Stimulated activated CD8-positive, alpha-beta memory T cell treated with anti-CD3 and anti-CD28 coated beads, Interleukin-4, amount 100 ng/mL, for 24 hours (primary cell): ENCODE measurements at places on chromosomes 6 and 20.

GRCh38 chr6:120614723-120615122 is 719.6 kb downstream of the TBC1D32 start:
- DNase-seq: no peak

DNA sequence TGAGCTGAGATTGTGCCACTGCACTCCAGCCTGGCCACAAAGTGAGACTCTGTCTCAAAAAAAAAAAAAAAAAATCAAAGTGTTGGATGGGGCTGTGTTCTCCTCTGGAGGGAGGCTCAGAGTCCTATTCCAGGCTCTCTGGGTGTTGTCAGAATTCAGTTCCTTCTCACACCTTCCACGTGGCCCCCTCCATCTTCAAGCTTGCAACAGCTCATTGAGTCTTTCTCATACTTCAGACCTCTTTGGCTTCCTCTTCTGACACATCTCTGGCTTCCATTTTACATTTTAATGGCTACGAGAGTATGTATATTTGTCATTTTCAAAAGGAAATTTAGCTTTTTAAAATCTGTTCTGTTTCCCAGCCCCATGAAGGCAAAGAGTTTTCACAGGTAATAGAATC is 85.8 kb downstream of the RNF144B start:
- no peak for DNase-seq

DNA sequence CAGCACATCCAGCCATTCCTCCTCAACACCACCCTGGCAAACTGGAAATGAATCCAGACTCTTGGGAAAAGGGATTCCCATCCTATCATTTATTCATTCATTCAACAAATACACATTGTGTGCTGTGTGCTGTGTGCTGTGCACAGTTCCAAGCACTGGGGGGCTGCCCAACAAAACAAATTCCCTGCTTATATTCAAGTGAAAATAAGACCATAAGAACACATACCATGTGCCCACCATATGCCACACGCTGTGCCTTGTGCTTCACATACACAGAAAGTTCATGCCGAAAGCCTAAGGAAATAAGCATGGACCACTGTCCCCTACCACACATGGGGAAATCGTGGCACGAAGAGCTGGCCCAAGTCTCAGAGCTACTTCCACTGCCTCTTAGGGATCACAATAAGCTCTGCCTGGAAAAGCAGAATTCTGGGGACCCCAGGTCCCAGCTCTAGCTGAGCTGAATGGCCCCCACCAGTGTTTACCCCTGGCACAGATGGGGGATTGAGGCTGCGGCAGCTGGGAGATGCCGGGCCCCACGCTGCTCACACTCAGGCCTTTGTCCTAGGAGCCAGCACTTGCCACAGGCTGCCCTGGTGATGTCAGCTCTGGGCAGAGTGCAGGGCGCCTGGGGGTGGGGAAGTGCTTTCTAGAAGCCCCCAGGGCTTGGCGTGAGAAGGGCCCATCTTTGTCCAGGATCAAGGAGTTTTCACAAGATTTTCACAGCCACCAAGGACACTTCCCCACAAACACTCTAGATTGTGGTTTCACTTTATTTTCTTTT is 99.6 kb downstream of the PREX1 start:
- DNase-seq: no peak

- DNase-seq: no peak
Measured at GRCh38 chr6:1438471-1438881, 49.1 kb downstream of the FOXF2 start.

GRCh38 chr20:2101057-2101864 is at the start of gene STK35:
STK35 (plus strand) TSS chr20:2101827; CDS start chr20:2101882, 55 bp downstream.
- DNase-seq: peak; percentile 68

GRCh38 chr6:144353871-144354314 is 68.8 kb downstream of the UTRN start:
- no peak for DNase-seq

- DNase-seq: no peak
Measured at GRCh38 chr20:60897976-60898375, 354.1 kb upstream of the CDH4 start.

DNA sequence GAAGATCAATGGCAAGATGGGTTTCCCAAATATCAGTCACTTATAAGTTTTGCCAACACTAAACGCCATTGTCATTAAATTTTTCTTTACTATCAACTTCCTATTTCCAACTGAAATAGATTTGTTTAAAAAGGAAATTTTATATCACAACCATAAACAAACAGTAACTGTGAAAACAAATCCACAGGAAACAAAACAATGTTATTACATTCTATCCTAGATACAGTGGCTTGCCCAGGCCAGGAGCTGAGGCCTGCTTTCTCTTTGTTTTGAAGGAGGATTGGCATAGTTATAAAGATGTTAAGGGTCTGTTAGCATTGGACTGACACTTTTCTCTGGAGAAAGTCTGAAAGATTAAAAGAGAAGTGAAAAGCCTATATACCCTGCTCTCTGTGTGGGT is 24.9 kb downstream of the PPP1R16B start:
- DNase-seq: no peak

DNA sequence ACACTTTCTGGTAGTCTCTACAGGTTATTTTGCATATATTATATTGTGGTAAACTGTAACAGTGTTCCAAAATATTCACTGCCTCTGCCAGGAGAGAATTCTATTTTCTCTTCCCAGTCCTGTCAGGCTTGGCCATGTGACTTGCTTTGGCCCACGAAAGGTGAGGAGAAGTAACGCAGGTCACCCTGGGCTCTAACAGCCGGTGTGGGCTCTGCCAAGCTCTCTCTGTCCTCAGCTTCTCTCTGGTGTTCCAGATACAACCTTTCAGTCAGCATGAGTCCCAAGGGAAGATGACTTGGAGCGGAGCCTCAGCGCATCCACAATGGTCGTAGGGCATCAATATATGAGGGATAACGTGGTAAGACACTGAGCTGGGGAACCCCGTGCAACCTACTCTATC is 113.0 kb upstream of the RREB1 start:
- DNase-seq: no peak

GRCh38 chr6:12716298-12716916 is at the start of gene PHACTR1:
PHACTR1 (plus strand) TSS chr6:12716767.
- DNase-seq: no peak

DNA sequence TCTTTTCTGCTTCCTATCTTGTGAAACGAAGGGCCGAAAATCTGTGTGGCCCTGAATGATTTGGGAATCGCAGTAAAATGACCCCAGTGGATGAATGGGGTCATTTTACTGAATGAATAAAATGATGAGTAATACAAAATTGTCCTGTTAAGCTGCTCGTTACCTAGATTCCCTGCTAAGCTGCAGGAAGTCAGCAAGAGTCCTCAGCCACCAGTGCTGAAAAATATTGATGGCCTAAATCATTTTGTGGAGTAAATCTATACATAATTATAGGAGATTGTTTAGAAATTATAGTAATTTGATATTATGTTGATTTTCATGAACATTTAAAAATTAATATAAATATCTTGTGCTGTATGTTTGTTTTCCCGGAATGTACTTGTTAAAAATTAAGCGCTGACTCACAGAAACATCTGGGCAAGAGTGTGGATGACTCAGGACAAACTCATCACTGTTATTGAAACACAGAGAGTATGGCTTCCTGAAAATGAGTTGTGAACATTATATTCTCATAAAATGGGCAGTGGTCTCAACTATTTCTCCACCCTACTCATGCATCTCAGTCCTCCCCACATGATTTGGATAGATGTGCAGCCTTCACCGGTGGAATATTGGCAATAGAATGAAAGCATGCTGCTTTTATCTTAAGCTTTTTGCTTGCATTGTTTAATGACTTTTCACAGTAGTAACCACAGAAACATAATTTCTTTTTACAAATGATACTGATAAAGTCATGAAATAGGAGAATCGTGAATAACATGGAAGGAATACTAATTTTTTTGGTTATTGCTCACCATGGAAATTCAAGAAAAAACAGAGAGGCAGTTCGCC is 36.2 kb upstream of the RGS17 start:
- no peak for DNase-seq

DNA sequence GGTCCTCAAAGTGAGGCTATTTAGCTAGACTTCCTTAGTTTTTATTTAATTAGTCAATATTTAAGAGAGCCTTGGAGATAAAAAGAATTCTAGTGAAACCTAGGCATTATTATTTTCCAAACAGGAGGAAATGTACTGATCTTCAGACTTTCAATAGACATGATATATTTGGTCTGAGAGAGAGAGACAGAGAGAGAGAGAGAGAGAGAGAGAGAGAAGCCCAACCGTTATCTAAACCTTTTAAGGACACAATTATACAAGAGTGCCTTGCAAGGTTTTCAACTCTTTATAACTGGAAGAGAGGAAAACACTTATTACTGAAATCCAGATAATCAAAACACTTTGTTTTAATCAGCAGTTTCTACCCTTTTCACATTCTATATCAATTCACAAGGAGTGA is 64.8 kb downstream of the BACH2 start:
- no peak for DNase-seq

- no peak for DNase-seq
Measured at GRCh38 chr20:25539742-25540672, 45.3 kb downstream of the NINL start.

DNA sequence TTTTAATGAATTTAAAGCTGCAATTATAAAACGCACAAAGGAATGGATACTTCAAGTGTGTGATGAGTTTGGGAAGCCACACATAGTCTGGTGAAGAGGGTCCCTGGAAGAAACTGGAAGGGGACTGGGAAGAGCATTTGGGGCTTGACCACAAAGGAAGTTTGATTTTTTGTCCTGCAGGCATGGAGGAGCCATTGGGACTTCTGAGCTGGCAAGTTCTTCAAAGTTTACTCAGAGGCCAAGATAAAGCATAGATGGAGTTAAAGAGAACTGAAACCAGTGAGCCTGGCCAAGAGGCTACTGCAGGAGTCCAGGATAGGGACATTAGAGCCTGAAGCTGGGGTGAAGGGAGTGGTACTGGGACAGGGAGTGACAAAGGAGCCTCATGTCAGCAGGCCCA is 95.0 kb downstream of the AIG1 start:
- no peak for DNase-seq

GRCh38 chr6:168030218-168030746 is 32.8 kb downstream of the KIF25 start:
- no peak for DNase-seq

DNA sequence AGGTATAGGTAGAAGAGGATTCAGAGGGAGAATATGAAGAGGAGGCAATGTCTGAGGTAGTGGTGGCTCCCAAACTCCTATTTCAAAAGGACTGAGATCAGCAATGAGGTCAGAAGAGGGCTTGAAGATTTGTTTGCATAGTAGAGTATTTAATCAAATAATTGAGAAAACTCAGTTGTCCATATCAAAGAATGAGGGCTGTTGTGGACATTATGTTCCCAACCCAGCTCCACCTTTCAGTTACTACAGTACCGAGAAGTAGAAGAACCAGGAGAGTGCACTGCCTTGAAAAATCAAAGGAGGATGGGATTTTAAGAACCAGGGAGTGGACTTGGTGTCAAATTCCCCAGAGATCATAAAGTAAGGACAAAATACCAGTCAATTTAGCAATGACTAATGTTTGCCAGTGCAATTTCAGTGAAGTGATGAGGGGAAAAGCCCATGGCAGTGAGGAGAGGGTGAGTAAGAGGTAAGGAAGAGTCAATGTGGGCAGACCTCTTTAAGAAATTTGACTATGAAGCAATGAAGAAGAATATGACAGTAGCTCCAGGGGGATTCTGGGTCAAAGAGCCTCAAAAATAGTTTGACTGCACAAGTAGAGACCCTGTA is 382.4 kb downstream of the PKHD1 start:
- no peak for DNase-seq

- no peak for DNase-seq
Measured at GRCh38 chr6:42914546-42914945, 1.3 kb upstream of the PTCRA start.

DNA sequence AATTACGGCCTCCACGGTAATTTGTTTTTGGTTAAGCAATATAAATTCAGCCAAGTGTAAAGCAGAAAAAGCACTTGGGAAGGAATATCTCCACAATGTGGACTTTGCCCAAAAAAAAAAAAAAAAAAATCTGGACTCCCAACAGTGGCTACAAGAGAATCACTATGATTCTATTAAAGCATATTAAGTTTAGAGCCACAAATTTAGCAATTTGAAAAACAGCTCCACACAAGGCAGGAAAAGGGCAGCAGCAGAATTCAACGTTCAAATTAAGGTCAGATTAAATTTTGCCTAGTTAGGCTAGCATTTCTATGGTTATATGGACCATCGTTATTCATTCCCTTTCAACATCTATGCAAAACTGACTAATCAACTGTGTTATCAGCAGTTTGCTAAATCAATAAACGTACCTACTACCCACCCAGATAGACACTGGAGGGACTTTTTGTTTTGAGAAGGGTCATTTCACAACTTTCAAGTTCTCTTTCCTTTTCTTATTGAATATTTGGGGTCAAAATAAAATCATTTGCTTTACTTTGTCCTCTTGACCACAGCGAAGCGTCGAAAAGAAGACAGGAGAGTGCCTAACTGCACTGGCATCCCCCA is 1.0 kb downstream of the MCM9 start:
- no peak for DNase-seq

- no peak for DNase-seq
Measured at GRCh38 chr6:160427312-160428068, 79.3 kb downstream of the SLC22A3 start.
